ENCODE measurements at places on chromosomes 6 and 20.

- peak; percentile 86 for DNase-seq
These were observed 8.0 kb downstream of the MYLIP start for GRCh38 chr6:16136621-16137450.

GRCh38 chr6:112618849-112619248, 271.7 kb downstream of the RFPL4B start:
- DNase-seq: peak; percentile 39

- DNase-seq: no peak
These were observed 358.4 kb downstream of the BCKDHB start for GRCh38 chr6:80464901-80465300.

DNA sequence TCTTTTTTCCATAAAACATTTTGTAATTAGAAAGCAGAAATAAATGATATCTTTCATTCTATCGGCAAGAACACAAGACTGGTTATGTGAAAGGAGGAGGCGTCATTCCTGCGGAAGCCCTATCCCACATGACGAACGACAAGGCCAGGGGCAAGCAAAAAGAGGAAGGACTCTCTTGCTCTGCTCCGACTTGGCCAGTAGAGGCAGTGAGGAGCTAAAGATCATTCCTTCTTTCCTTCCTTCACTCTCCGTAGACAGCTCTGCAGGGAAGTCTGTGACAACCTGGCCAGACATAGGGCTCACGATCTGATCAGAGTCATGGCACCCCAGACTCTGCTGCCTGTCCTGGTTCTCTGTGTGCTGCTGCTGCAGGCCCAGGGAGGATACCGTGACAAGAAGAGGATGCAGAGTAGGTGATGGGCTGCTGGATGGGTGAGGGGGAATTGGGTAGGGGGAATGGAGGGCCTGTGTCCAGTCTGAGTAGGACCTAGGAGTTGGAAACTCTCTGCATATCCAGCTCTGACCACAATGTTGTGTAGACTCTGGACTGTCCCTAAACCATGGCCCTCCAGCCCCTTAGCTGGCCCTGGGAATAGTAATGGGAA, at the start of gene WFDC10A:
Gene WFDC10A (plus strand): TSS at position 244 of the 605 bp plus-strand sequence. CDS start 75 bp downstream, at position 319.
- peak; percentile 44 for DNase-seq

- DNase-seq: no peak
These were observed 61.9 kb upstream of the JARID2 start for GRCh38 chr6:15183979-15184378.

DNA sequence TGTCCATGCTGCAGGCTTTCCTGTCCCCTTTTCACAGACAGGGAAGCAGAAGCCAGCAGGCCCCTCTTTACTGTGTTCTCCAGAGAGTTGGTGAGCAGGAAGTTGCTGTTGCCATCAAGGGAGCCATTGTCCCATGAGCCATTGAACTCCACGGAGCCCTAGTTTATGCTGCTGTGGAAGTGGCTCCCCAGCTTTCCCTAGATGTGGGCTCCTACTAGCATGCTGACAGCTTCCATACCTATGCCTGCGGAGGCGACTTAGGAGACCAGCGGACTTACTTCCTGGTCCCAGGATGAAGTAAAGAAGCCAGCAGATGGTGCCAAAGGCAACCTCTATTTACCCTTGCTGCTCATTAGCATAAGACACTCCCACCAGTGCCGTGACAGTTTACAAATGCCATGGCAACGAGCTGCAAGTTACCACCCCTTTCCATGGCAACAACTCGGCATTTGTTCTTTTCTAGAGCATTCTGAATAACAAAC, 30.8 kb upstream of the FKBP1A start:
- DNase-seq: peak; percentile 53
